ENCODE measurements at places on chromosomes 2 and 18. TPM values are rescaled to one million over a fixed set of nuclear protein-coding genes. Genes with fewer than 3 reads are reported as not detected.

- no peak overlapping the region for H3K27ac ChIP-seq
- H3K27me3 ChIP-seq = no peaks in the 10 kb centered on the region
- H3K4me1 ChIP-seq = no peaks in the 10 kb centered on the region
These were observed 6.1 kb downstream of the STK11IP start for GRCh38 chr2:219603771-219604170.

GRCh38 chr2:186099826-186100225, 361.2 kb downstream of the FSIP2 start:
- no peaks in the 10 kb centered on the region for H3K36me3 ChIP-seq
- H3K27ac ChIP-seq = no peak overlapping the region
- DNase-seq = no peak
- H3K27me3 ChIP-seq = no peaks in the 10 kb centered on the region
- H3K4me1 ChIP-seq = no peaks in the 10 kb centered on the region

Gene DCDC2C
- not detected for polyA plus RNA-seq

Gene NEU2
- not detected for polyA plus RNA-seq

GRCh38 chr18:13011719-13012118, 20.6 kb downstream of the CEP192 start:
- H3K36me3 ChIP-seq = peaks cover 7% of the 10 kb centered on the region
- no peaks in the 10 kb centered on the region for H3K27me3 ChIP-seq
- no peak for DNase-seq
- H3K4me3 ChIP-seq = no peak overlapping the region

Gene ALLC
- polyA plus RNA-seq = not detected

DNA sequence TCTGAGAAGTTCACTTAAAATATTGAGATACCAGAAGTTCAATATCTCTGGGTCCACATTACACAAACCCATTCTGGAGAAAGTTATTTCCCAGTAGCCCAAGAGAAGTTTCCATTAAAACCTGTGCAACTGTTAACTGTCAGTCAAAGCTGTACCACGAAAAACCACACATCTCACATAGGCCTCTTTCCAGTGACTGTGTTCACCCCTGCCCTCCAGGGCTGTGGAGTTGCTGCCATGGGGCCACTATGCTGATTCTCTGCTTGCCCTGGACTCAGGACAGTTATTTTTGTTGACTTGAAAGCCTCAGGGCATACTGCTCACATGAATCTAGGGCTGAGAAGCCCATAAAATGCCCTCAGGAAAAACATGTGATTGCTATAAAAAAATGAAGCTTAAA, 153.8 kb downstream of the PIEZO2 start:
- H3K27ac ChIP-seq = no peak overlapping the region
- no peaks in the 10 kb centered on the region for H3K27me3 ChIP-seq
- no peaks in the 10 kb centered on the region for H3K4me1 ChIP-seq
- H3K4me3 ChIP-seq = no peak overlapping the region
- no peaks in the 10 kb centered on the region for H3K36me3 ChIP-seq

- DNase-seq = no peak
- peaks cover 10% of the 10 kb centered on the region for H3K36me3 ChIP-seq
- H3K27ac ChIP-seq = no peak overlapping the region
- no peak overlapping the region for H3K4me3 ChIP-seq
These were observed 20.0 kb downstream of the LANCL1 start for GRCh38 chr2:210456571-210456970.

DNA sequence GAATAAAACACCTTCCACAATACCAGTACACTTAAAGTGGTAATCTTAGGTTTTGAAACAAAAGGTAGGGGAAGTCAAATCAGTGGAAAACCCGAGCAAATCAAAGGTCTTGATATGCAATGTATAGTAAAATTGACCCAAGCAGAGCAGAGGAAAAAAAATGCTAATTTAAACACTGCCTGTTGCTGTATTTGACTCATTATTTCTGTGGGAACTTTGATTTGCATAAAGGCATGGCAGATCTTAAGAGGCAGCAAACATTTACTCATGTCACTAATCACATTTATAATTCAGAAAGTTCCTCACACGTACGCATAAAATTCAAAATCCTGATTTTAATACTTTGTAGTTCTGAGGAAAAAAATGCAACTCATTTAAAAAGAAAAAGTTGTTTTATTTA, 64.4 kb downstream of the IKZF2 start:
- no peaks in the 10 kb centered on the region for H3K27me3 ChIP-seq
- H3K27ac ChIP-seq = no peak overlapping the region
- DNase-seq = no peak
- H3K36me3 ChIP-seq = no peaks in the 10 kb centered on the region

GRCh38 chr2:43070030-43070429, 156.4 kb downstream of the ZFP36L2 start:
- H3K27me3 ChIP-seq = no peaks in the 10 kb centered on the region
- no peak for DNase-seq
- H3K4me1 ChIP-seq = no peaks in the 10 kb centered on the region
- no peak overlapping the region for H3K27ac ChIP-seq
- H3K4me3 ChIP-seq = no peak overlapping the region
- no peaks in the 10 kb centered on the region for H3K36me3 ChIP-seq

Gene CYP27C1
- polyA plus RNA-seq = not detected

GRCh38 chr18:79581406-79581805, 98.2 kb upstream of the CTDP1 start:
- H3K36me3 ChIP-seq = no peaks in the 10 kb centered on the region
- no peaks in the 10 kb centered on the region for H3K27me3 ChIP-seq
- no peak overlapping the region for H3K27ac ChIP-seq
- DNase-seq = no peak
- H3K4me1 ChIP-seq = no peaks in the 10 kb centered on the region

DNA sequence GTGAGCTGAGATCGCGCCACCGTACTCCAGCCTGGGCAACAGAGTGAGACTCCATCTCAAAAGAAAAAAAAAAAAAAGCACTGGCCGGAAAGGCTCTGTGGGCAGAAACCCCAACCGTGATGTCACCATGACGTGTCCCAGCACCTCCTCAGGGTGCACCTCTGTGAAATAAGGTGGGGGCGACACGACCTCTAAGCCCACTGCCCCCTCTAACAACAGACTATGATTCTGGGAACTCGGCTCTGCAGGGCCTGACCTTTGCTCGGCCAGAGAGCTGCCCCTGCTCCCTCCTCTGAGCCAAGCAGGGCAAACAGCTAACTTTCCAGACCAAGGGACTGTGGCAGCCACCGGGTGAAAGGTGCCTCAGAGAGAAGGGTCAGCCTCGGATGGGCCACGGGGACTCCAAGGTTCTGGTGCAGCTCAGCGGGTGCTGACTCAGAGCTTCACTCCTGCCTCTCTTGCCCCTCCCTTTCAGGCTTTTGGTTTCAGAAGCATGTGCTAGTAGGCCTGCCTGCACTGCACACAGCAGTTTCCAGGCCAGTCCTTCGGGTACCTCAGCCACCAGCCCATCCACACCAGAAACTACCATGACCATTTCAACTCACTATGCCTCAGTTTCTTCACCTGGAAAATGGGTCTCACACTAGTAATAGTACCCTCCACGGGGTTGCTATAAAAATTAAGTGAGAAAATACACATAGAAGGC, 8.0 kb downstream of the TMBIM1 start:
- peak overlapping the region; percentile 93 for H3K27ac ChIP-seq
- no peak for DNase-seq
- H3K36me3 ChIP-seq = peaks cover 37% of the 10 kb centered on the region
- H3K27me3 ChIP-seq = no peaks in the 10 kb centered on the region
- peak overlapping the region; percentile 1 for H3K4me3 ChIP-seq

DNA sequence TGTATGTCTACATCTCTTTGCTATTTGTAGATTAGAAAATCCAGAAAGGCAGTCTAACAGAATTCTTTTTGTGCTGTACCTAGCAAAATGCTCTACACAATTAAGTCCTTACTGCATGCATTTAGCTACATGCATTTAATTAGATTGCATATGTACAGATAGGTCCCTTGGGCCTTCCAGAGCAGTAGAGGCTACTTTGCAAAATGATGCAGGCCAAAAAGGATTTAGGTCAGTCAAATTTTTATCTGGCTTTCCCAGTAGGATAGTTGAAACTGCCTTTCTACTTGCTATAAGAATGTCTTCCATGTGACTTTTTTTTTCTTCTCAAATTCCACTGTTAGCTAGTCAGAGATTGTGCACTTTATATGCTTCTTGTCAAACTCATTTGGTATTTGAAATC, 19.3 kb downstream of the GALNT13 start:
- H3K27ac ChIP-seq = no peak overlapping the region
- H3K27me3 ChIP-seq = no peaks in the 10 kb centered on the region
- H3K36me3 ChIP-seq = no peaks in the 10 kb centered on the region
- H3K4me3 ChIP-seq = no peak overlapping the region

DNA sequence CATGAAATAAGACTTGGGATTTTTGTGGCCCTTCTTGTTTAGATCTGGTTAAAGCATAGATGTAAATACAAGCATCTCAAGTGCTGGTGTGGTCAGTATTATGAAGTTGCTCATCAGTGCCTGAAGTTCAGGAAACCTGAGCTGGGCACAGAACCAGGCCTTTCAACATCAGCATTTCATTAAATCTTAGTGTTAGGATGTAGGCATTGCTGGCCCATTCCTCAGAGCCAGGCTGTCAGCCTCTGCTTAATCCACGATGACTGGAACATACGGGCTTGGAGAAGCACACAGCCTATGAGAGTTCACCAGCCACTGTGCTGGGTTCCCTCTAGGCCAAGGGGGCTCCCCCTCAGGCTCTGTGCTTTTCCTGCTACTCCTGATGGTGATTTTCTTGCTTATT, 270.2 kb downstream of the EN1 start:
- H3K4me1 ChIP-seq = no peaks in the 10 kb centered on the region
- DNase-seq = no peak
- no peak overlapping the region for H3K27ac ChIP-seq
- H3K27me3 ChIP-seq = no peaks in the 10 kb centered on the region

Gene C2orf74
- 48.8 TPM for polyA plus RNA-seq

DNA sequence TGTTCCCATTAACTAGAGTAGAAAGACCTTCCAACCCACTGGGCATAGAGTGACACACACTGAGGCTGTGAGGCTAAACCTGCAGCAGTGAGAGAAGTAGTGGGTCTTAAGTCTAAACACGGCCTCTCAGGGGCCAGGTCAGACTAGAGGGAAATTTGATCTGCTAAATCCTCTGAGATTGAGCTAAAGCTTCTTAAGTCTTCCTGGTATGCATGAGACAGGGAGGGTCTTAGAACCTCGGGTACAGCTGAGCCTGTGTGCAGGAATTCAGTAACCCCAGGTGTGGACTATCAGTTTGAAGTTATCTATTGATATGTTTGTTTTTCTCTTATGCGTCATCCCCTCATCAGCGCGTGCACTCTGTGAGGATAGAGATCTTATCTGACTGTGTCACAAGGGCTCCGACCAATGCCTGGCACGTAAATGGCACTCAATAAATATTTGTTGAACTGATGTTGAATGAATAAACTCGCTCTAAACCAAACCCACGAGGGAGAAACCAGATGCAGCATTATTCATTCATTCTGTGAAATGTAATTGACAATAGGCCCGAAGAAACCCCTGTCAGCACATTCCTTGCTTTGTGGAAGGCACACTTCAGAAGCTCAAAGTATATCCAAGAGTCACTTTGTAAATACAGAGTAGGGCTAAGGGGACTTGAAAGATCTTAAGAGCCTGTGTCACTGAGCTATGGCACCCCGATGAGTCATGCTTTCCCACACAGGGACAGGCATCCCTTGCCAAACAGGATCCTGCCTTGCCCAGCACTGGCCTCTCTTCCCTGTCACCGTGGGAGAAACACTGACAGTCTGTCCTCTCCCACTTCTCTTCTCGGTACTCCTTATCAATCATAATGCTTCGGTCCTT, 21.7 kb upstream of the RAB10 start:
- DNase-seq = no peak
- H3K4me3 ChIP-seq = no peak overlapping the region
- no peaks in the 10 kb centered on the region for H3K27me3 ChIP-seq

Gene LRP1B
- polyA plus RNA-seq = not detected

- H3K4me3 ChIP-seq = no peak overlapping the region
- H3K4me1 ChIP-seq = no peaks in the 10 kb centered on the region
- H3K27ac ChIP-seq = no peak overlapping the region
- no peaks in the 10 kb centered on the region for H3K36me3 ChIP-seq
- no peaks in the 10 kb centered on the region for H3K27me3 ChIP-seq
These were observed 21.9 kb upstream of the PPP1CB start for GRCh38 chr2:28729698-28730097.

DNA sequence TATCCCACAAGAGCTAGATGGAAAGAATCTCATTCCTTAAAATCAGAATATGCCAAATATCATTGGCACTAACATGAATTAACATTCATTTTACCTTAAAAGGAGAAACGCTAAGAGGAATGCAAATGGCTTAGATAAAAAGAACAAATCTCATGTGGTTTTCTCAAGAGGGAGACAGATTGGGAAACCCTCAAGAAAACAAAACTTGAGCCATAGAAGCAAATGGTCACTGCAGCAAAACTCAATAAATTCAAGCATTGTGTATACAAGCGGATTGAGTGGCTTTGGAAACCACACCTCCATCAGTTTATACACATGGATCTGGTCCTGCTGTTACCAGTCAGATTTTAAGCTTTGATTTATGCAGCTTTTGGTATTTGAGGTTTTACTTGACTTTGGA, 1331.8 kb upstream of the ZEB2 start:
- H3K27me3 ChIP-seq = no peaks in the 10 kb centered on the region
- no peaks in the 10 kb centered on the region for H3K36me3 ChIP-seq
- DNase-seq = no peak
- H3K27ac ChIP-seq = no peak overlapping the region

GRCh38 chr2:120985174-120985996, 249.7 kb downstream of the GLI2 start:
- no peak overlapping the region for H3K4me3 ChIP-seq
- H3K4me1 ChIP-seq = no peaks in the 10 kb centered on the region
- no peaks in the 10 kb centered on the region for H3K27me3 ChIP-seq
- DNase-seq = no peak
- H3K27ac ChIP-seq = no peak overlapping the region

DNA sequence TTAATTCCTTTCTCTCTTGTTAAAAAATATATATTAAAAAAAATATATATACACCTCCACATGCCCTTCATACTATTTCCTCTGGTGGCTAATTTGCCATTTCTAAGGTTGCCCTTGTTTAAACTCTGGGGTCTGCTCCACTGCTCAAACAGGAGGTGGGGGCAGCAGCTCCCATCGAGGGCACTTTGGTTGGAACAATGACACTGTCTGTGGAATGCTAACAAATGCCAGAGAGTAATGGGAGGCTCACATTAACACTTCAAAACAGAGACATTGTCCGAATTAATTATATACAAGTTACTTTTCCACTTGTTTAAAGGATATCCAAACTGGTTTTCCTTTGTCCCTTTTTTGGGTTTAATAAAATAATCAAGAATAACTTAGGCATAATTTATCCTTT, 58.8 kb upstream of the CD302 start:
- no peak overlapping the region for H3K4me3 ChIP-seq
- H3K27me3 ChIP-seq = no peaks in the 10 kb centered on the region
- DNase-seq = no peak
- H3K4me1 ChIP-seq = no peaks in the 10 kb centered on the region
- peaks cover 4% of the 10 kb centered on the region for H3K36me3 ChIP-seq

Gene UGT1A5
- polyA plus RNA-seq = not detected

Gene IL1F10
- polyA plus RNA-seq = not detected

Gene AMER3
- polyA plus RNA-seq = not detected
